ENCODE measurements at places on chromosomes 3 and 15. TPM values are rescaled to one million over a fixed set of nuclear protein-coding genes. Genes with fewer than 3 reads are reported as not detected.

DNA sequence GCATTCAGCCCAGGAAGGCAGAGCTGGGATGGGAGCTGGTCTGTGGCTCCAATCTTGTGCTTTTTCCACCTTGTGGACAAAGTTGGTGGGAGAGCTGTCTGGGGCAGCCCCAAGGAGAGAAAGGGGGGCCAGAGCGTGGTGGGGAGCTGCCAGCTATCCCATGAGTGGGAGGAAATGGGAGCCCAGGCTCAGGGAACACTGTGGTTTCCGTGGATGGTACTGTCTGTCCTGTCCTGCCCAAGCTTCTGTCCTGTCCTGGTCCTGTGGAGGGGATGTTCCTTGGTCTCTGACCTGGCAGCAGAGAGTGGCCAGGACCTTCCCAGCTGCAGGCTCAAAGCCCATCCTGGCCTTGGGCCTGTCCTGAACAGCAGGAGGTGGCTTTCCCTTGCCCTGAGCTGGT is 72.6 kb upstream of the SEC13 start:
- DNase-seq = no peak

- no peak for DNase-seq
Measured at GRCh38 chr15:79608066-79608864, 176.1 kb downstream of the MINAR1 start.

Gene WDR5B
- total RNA-seq = 1.9 TPM

Gene SEMA6D
- total RNA-seq = not detected

Gene CLDN18
- total RNA-seq = not detected
